ENCODE measurements at places on chromosomes 13 and 19.

DNA sequence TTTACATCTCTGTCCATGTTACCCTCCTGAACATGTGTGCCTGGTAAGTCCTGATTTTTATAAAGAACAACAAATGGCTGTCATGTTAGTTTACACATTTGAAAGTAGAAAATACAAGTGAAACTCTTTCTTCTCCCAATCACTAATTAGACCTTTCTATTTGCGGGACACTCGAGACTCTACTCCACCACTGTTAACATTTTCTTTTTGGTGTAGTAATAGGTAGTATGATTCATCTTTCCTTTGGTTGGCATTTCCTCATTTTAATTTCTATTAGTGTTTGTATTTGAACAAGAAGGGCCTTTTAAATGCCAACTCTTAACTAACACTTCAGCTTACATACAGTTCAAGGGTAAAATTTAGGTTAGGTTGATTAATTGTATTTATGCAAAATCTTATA lies 371.1 kb downstream of the PCDH9 start:
- no peak for DNase-seq

- no peak for DNase-seq
Measured at GRCh38 chr13:109509154-109509900, 277.1 kb downstream of the IRS2 start.

DNA sequence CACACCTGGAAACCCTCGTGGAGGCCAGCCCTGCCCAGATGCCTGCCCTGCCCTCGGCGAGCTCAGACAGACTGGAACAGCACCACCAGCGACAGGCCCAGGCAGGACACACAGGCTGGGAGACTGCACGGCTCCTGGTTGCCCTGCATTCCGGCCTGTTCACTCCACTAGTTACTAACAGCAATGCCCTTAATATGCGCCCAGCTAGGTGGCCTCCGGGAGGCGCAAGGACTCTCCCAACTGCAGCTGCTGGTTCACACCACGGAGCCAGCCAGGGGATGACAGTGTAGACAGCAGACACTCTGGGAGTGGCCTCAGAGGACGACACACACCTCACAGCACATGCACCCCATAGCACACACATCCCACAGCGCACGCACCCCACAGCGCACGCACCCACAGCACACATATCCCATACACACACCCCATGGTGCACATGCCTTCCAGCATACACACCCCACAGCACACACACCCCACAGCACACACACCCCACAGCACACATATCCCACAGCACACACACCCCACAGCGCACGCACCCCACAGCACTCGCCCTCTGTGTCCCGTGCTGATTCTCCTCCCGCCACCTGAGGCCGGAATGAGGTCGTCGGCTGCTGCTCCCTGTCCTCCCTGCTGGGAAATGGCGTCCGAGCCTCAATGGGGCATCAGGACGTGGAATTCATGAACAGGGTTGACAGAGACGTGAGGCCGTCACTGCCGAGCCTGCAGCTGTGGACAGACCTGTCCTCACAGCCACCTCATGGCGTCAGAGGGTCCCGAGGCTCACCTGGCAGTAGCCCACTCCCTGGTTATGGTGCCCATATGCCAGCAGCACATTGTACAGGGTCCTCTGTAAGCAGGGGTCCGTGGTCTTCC lies 13.6 kb downstream of the GRTP1 start:
- DNase-seq, result no peak

GRCh38 chr13:113170511-113170910 lies 12.1 kb downstream of the PROZ start:
- no peak for DNase-seq

DNA sequence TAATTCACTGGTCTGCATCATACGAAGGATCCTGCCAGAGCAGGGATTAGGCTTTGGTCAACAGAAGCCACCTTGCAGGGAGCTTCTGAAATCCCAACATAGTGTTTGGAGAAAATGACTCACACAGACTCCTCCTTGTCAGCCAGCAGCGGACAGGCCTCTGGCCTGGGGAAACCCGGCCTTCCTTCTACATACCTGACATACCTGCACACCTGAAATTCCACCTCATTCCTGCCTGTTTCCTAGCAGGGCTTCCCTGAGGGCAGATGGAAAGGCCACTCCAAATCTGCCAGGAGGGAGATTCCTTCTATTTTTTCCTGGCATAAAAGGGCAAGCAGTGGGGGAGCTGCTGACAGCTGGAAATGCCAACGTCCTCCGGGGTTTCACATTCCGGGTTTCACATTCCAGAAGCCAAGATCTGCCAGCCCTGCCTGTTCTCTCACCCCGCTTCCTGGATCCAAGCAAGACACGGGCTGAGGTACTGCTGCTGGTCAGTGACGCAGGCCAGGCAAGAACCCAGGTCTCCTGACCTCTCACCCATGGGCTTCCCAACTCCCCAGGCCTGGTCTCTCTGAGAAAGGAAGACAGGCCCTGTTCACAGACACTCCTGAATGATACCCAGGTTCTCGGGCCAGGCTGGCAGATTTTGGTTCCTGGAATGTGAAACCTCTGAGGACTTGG lies 18.2 kb upstream of the IGFL1 start:
- no peak for DNase-seq

DNA sequence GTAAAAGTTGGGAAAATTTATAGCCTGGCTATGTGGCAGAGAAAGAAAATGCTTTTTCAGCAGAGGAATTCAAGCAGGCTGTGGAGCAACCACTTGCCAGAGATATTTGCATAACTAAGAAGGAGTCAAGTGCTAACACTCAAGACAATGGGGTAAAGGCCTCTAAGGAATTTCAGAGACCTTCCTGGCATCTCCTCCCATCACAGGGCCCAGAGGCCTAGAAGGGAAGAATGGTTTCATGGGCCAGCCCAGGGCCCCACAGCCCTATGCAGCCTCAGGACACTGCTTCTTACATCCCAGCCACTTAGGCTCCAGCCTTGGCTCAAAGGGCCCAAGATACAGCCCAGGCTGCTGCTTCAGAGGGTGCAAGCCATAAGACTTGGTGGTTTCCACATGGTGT lies 14.3 kb downstream of the SLC15A1 start:
- DNase-seq, result no peak

- no peak for DNase-seq
Measured at GRCh38 chr13:20407759-20408158, 117.9 kb downstream of the CRYL1 start.

DNA sequence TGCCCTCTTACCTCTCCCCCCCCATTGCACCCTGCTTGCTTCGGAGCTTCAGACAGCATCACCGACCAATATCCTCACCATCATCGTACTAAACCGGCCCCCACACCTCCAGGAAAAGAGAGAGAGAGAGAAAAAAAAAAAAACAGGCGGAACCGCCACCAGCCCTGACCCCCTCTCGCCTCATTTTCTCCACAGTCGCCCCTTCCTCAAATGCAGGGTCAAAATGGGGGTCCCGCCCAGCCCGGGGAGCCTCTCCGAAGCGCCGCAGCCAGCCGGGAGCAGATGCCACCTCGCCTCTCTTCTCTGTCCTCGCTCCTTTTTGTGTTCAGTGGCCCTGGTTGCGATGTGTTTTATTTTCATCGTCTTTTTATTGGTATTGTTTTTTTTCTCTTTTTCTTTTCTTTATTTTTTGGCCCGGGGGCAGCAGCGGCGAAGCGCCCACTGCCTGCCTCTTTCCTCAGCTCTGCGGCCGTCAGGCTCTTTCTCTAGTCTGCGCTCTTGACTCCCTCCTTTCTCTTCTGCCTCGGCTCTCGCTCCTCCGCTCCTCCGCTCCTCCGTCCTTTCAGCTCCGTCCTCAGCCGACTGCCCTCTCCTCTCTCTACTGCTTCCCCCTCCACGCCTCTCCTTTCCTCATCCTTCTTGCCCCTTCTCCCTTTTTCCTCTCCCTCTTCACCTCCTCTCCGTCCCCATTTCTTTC lies 41.4 kb downstream of the DEDD2 start:
- DNase-seq, result no peak

GRCh38 chr19:51097166-51097738 lies 11.0 kb downstream of the CTU1 start:
- peak; percentile 48 for DNase-seq

DNA sequence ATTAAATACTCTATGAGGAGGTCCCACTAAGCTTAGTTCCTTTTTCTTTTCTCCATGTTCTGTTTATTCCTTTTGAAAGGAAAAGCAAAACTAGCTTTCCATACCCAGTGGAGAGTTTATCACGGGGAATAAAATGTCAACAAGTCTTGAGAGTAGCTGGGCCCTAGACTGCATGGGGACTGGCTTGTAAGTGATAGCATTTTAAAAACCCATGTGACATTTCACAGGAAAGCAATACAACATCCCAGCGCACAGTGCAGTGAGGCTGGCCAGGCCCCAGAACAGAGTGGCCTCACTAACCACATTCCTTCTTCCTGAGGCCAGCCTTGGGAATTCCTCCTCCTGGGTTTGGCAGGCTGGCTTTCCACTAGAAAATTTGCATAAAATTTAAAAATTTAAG lies 149.8 kb downstream of the DLEU7 start:
- no peak for DNase-seq

GRCh38 chr19:57689750-57690149 lies 8.0 kb downstream of the ZNF551 start:
- DNase-seq, result no peak

DNA sequence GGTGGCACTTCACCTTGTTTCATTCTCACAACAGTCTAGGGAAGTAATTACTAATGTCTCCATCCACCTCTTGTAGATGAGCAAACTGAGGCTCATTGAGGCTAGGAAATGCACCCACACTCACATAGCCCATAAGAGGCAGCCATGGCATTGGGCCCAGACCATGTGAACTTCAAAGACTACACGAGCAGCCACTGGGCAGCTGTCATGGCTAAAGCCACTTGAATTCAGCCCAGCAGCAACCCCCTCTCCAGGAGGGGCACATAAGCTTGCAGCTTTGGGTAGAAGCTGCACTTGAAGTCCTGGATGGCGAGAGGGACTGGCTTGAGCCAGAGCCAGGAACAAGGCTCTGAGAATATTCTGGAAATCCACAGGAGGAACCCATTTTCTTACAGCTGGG lies 13.4 kb downstream of the ALOX5AP start:
- DNase-seq, result no peak

GRCh38 chr19:15869109-15869555 lies 28.7 kb downstream of the CYP4F2 start:
- DNase-seq, result peak; percentile 7

DNA sequence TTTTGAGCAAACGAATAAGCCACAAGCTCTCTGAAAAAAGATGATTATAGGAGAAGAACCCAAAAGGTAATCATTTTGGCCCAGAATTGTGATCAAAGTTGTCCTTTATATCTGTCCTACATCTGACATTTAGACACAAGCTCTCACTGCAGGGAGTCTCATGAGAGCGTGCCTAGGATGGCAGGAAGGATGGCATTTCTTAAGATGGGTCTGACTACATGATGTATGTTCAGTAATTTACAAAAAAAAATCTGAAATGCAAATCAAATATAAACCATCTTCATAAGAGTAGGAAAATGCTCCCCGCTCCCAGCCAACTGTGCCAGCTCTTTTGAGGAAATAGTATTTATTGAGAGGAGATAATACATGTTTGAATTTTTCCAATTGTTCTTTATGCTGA lies 81.0 kb upstream of the MBNL2 start:
- DNase-seq, result no peak

DNA sequence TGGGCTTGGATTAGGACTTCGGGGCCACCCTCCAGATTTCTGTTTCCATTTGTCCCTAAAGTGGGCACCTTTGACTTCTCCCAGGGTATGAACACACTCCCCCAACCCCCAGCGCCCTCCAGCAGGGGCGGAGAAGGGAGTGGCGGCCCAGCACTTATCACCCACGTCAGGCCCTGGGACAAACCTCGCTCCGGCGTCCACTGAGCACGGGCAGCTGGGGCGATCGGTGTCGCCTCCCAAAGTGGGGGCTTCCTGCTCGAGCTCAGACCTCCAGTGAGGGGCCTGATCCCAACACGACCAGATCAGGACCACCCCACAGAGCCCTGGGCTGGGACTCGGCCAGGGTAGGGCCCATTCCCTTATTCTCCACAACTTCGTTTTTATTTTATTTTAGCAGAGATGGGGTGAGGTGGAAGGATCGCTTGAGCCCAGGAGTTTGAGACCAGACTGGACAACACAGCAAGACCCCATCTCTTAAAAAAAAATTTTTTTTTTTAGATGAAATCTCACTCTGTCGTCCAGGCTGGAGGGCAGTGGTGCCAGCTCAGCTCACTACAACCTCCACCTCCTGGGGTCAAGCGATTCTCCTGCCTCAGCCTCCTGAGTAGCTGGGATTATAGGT lies 3.7 kb upstream of the TCF3 start:
- DNase-seq, result no peak

DNA sequence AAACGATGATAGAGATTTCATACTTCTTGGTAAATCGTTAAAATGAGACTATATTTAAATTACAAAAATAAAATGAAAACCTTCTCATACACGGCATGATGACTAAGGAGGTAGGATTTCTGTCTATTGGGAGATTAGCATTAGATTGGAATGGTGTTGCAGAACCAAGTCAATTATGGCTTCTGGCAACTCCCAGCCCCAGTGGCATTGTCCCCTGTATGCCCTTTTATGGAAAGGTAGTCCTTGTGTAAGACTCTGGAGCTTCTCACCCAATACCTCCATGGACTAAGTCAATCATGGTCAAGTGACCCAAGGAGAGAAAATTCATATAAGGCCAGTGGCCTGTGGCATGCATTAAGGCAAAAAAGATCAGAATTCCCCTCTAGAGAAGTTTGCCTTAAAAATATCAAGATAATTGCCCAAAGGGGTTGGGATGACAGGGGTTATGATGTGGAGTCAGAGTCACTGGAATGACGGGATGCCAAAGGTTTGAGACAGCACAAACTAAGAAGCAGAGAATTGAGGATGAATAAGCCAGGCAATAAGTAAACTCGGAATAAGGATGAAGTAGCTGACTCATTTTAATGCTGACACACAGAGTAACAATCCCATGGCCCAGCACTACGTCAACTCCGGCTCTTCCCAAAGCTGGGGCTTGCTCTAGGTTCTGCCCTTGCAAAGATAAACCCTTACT lies 57.8 kb upstream of the POSTN start:
- DNase-seq, result no peak

GRCh38 chr19:7799640-7800355 lies 30.2 kb upstream of the EVI5L start:
- DNase-seq, result peak; percentile 33

DNA sequence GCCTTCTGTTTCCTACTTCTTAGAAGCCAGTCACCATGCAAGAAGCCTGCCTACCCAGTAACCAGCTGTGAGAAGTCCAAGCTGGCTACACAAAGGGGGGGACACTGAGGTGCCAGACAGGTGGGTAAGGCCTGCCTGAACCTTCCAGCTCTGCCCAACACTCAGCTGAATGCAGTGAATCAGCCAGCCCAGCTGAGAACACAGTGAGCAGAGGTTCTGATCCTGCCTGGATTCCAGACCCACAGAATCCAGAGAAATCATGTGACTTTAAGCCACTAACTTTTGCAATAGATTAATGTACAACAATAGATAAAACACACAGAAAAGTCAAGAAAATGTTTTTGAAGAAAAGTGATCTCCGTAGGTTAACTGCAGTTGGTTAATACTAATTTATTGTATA lies 151.7 kb downstream of the EFNB2 start:
- DNase-seq, result no peak

- DNase-seq, result no peak
Measured at GRCh38 chr13:83881917-83882605, at the start of gene SLITRK1. SLITRK1 (minus strand) TSS chr13:83882474; CDS start chr13:83881507, 967 bp downstream.

- no peak for DNase-seq
Measured at GRCh38 chr13:44395976-44396694, 22.5 kb downstream of the SERP2 start.

- no peak for DNase-seq
Measured at GRCh38 chr19:8323781-8324185, 2.5 kb downstream of the RPS28 start.

Data from T follicular helper cell (primary cell).